ENCODE measurements at places on chromosomes 1 and 21. TPM values are rescaled to one million over a fixed set of nuclear protein-coding genes. Genes with fewer than 3 reads are reported as not detected.

ERICH3 gene
- not detected for total RNA-seq

GRCh38 chr1:60133848-60134247, 60.3 kb upstream of the C1orf87 start:
- peak; percentile 73 for DNase-seq

DNA sequence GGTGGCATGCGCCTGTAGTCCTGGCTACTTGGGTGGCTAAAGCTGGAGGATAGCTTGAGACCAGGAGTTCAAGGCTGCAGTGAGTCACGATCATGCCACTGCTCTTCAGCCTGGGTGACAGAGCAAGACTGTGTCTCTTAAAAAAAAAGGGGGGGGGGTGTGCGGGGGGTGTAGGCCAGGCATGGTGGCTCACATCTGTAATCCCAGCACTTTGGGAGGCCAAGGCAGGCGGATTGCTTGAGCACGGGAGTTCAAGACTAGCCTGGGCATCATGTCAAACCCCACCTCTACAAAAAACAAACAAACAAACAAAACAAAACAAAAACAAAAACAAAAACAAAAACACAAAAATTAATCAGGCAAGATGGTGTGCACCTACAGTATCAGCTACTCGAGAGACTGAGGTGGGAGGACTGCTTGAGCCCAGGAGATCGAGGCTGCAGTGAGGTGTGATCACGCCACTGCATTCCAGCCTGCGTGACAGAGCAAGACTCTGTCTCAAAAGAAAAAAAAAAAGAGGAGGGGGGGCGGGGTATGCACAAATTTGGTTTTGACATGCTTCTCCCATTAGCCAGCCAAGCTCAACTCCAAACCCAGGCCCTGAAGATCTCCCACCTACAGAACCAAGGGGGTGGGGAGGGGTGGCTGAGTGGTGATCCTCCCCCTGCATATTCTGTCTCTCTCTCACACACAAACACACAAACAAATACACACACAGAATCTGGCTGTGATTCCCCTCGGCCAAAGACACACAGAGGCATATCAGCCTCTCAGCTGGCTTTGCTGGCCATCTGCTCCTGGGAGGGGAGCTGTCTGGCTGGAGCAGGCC, 3.1 kb downstream of the PTAFR start:
- DNase-seq = peak; percentile 62

DNA sequence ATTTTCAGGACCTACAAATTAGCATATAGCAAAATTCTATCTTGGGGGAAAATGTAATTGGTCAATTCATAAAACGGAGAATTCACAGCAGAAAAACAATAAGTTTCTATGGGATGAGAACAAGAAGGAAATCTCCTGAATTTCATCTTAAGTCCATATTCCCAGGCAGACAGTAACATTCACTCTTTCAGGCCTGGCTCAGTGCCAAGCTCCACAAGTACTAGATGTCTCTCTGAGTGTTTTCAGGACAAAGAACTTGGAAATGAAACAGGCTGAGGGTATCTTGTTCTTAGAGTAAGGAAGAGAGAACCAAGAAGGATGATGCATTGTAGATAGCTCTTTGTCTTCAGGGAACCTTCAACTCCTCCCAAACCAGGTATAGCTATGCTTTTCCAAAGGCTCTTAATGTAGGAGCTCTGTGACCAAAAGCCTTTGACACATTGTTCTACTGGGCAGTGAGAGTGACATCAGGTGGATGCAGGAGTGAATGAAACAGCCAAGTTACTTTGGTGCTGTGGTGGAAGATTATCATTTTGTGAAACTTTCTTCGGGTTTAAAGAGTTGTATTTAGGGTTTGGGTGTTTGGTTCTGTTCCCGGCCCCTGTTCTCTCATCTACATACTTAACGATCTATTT, 298.3 kb downstream of the GPATCH2 start:
- DNase-seq = no peak

DNA sequence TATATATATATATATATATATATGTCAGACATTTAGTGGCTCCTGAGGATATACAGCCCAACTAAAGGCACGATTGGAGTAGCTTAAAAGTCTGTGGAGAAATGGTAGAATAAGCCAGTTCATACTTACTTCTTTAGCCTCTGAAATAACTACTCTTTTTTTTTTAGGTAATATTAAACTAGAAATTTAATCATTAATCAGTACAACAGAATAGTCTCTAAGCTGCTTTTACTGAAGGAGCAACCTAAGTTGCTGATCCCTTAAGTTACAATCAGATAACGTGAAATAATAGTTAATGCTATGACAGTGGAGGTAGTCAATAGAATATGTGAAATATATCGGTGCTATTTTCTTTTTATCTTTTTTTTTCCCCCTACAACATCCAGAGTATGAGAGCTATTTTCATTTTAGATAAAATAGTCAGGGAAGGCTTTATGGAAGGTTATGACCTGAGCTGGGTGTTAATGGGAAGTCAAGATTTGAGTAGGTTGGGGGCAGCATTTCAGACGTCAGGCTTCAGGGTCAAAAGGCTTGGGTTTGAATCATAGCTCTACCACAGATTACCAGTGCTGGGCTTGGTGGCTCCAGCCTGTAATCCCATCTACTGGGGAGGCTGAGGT, 15.6 kb downstream of the ZMPSTE24 start:
- DNase-seq = no peak

GRCh38 chr1:182617734-182618351, 13.7 kb upstream of the RGS16 start:
- peak; percentile 36 for DNase-seq

Data from M059J (cell line).